Ovary (tissue), 10 donors: ENCODE measurements at places on chromosomes 13 and 19. TPM values are rescaled to one million over a fixed set of nuclear protein-coding genes. Genes with fewer than 3 reads are reported as not detected.

Gene EID2
- 16.8 TPM for total RNA-seq

Gene ANKRD10
- 129 TPM for total RNA-seq

Gene SMIM44
- not detected for total RNA-seq

GRCh38 chr19:9793071-9793591 is 24.6 kb upstream of the ZNF846 start:
- H3K4me1 ChIP-seq, result no peaks in the 10 kb centered on the region
- no peaks in the 10 kb centered on the region for H3K27me3 ChIP-seq
- no peaks in the 10 kb centered on the region for H3K36me3 ChIP-seq
- H3K27ac ChIP-seq, result peak overlapping the region; percentile 92
- H3K4me3 ChIP-seq, result peak overlapping the region; percentile 72
- peak; percentile 79 for DNase-seq

- no peak for DNase-seq
- H3K4me1 ChIP-seq, result no peaks in the 10 kb centered on the region
- H3K36me3 ChIP-seq, result no peaks in the 10 kb centered on the region
- H3K27ac ChIP-seq, result no peak overlapping the region
- no peaks in the 10 kb centered on the region for H3K27me3 ChIP-seq
Observed at GRCh38 chr13:79516595-79516994, 35.6 kb downstream of the NDFIP2 start.

DNA sequence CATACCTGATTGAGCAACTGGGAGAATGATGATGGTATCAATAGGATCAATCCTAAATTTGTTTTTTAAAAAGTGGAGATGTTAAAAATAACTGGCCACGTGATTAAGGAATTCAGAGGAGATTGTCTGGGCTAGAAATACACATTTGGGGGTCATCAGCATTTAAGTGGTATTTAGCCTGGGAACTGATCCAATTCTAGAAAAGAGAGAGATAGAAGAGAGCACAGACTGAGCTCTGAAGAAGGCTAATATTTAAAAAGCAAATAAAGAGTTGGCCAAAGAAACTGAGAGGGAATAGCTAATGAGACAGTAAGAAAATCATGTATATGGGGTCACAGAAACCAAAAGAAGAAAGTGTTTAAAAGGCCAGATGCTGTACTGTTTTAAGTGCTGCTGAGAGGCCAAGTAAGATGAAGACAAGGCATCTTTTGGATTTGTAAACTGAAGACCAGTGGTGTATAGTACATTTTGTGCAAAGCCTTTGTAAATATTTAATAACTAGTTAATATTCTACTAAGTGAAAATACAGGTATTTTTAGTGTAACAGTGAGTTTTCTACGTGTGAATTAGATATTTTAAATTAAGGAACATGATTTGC is 40.2 kb downstream of the UBL3 start:
- peak overlapping the region; percentile 7 for H3K27ac ChIP-seq
- no peaks in the 10 kb centered on the region for H3K36me3 ChIP-seq
- H3K4me1 ChIP-seq, result peaks cover 10% of the 10 kb centered on the region
- H3K27me3 ChIP-seq, result no peaks in the 10 kb centered on the region
- no peak for DNase-seq

GRCh38 chr13:54383604-54384003 is 1355.0 kb downstream of the OLFM4 start:
- no peaks in the 10 kb centered on the region for H3K4me1 ChIP-seq
- no peak for DNase-seq
- no peaks in the 10 kb centered on the region for H3K27me3 ChIP-seq
- no peaks in the 10 kb centered on the region for H3K36me3 ChIP-seq

DNA sequence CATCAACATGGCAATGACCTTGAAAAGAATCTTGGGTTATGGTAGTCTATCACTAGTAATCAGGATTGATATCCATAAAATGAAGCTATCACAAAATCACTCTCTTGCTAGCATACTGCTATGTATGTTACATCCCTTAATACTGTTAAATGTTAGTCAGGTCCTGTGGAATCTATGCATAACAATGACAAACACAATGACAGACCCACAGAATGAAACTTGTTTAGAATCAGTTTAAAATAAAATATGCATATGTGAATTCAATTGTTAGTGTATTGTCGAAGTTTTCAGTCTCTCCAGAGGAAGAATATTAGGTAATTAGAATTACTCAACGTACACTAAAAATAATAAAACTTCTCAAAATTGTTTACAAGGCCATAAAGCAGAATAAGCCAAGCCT is 137.6 kb downstream of the DACH1 start:
- no peak overlapping the region for H3K4me3 ChIP-seq
- DNase-seq, result no peak
- no peak overlapping the region for H3K27ac ChIP-seq
- H3K27me3 ChIP-seq, result no peaks in the 10 kb centered on the region

GRCh38 chr19:3142781-3143337 is 7.0 kb downstream of the GNA15 start:
- H3K27me3 ChIP-seq, result no peaks in the 10 kb centered on the region
- peaks cover 7% of the 10 kb centered on the region for H3K4me1 ChIP-seq
- no peak for DNase-seq
- no peak overlapping the region for H3K4me3 ChIP-seq
- no peaks in the 10 kb centered on the region for H3K36me3 ChIP-seq

DNA sequence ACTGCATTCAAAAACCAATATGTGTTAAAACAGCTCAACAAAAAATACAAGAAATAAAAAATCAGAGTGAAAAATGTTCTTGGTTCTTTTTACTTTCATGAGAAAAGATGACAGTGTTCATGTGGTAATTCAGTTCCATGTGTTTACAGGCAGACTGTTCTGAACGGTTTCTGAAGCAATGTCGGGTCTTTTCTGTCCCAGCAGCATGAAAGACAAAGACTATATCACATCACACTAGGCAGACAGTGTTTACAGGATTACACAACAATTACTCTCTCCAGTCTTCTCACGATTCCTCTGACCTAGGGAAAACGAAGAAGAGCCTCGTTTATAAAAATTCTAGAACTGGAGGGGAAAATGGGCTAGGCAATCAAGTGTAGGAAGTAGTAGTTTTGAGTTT is 83.4 kb downstream of the UBL3 start:
- H3K4me3 ChIP-seq, result no peak overlapping the region
- H3K36me3 ChIP-seq, result no peaks in the 10 kb centered on the region
- H3K27me3 ChIP-seq, result no peaks in the 10 kb centered on the region
- H3K27ac ChIP-seq, result no peak overlapping the region

- no peak overlapping the region for H3K4me3 ChIP-seq
- H3K27me3 ChIP-seq, result no peaks in the 10 kb centered on the region
- no peak for DNase-seq
- H3K36me3 ChIP-seq, result no peaks in the 10 kb centered on the region
Observed at GRCh38 chr13:77714119-77714755, 16.8 kb downstream of the SLAIN1 start.

DNA sequence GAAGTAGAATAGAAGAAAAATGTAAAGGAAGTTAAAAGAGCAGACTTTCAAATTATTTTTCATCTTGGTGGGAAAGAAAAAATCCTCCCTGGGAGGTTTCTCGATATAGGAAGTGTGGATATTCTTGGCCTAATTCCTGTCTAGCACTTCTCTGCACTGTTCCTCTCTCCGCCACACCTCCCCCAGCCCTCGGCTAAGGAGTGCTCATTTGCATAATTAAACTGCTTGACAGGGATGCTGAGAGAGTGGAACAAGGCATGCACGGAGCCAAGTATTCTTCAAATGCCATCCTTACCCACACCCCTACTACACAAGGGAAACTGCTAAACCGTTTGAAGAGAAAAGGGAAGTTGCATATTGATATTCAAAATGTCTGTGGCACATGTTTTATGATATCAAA is 511.0 kb upstream of the HTR2A start:
- H3K27me3 ChIP-seq, result no peaks in the 10 kb centered on the region
- no peaks in the 10 kb centered on the region for H3K36me3 ChIP-seq
- H3K27ac ChIP-seq, result no peak overlapping the region
- H3K4me1 ChIP-seq, result no peaks in the 10 kb centered on the region
- no peak overlapping the region for H3K4me3 ChIP-seq
- no peak for DNase-seq

DNA sequence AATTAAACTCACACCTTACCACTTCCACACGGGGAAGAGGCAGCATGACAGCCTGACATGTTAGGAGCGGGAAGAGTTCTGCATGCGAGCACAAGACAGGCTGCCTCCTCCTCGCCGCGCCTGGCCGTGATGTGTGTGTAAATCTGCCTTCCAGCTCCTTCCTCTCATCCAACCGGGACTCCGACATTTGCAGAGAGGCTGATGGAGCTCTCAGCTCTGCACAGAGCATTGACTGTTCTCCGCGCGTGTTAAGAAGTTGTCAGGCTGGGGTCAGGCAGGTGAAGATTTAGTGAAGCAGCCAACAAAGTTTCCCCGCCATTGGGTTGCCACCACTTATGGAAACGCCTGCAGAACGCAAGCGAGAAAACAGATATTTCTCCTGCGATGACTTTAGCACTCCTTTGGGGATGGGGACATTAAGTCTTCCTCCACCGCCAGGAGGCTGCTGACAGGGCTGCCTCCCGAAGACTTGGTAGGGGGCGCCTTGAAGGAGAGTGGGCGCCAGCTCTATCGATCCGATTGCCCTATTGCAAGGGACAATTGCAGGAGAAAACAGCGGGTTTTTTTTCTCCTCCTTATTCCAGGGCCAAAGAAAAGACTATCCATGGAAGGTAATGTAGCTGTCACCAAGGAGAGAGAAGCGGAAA is 213.9 kb upstream of the TSHZ3 start:
- no peaks in the 10 kb centered on the region for H3K4me1 ChIP-seq
- no peak for DNase-seq
- H3K27me3 ChIP-seq, result no peaks in the 10 kb centered on the region
- H3K27ac ChIP-seq, result no peak overlapping the region
- no peak overlapping the region for H3K4me3 ChIP-seq

GRCh38 chr13:109938255-109938936 is 152.0 kb upstream of the IRS2 start:
- DNase-seq, result no peak
- H3K36me3 ChIP-seq, result no peaks in the 10 kb centered on the region
- H3K4me3 ChIP-seq, result no peak overlapping the region
- no peaks in the 10 kb centered on the region for H3K4me1 ChIP-seq
- H3K27ac ChIP-seq, result no peak overlapping the region
- H3K27me3 ChIP-seq, result no peaks in the 10 kb centered on the region
